Fibroblast of upper back skin (primary cell): ENCODE measurements at places on chromosomes 2 and 18.

- DNase-seq: no peak
Observed at GRCh38 chr2:105746177-105747080, 1.7 kb downstream of the NCK2 start.

GRCh38 chr2:56133441-56133840 is 50.3 kb upstream of the CCDC85A start:
- DNase-seq: no peak

DNA sequence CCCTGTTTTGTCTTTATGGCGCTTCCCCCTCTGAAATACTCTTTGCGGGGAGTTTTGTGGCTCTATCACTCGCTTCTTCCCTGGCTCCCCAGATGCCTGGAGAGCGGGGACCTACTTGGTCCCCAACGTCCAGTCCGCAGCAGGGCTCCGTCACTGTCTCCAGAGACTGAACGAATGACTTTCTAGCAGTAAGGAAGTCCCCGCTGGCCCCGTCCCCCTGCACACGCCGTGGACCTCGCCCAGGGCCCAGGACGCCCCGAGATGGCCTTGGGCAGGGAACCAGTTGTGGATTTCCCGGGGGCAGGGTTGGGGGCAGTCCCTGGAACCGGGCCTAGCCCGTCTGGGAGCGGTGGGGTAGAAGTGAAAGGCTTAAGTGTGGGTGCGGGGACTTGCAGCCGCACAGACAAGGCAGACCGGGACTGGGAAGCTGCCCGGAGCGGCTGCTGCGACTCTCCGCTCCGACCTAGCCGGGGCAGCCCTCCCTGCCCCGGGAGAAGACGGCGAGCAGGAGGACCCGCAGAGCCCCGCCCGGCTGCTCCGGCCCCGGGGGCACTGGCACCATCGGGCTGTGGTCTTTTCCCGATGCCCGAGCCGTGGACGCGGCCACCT is 821 bp upstream of the EPHA4 start:
- peak; percentile 55 for DNase-seq

DNA sequence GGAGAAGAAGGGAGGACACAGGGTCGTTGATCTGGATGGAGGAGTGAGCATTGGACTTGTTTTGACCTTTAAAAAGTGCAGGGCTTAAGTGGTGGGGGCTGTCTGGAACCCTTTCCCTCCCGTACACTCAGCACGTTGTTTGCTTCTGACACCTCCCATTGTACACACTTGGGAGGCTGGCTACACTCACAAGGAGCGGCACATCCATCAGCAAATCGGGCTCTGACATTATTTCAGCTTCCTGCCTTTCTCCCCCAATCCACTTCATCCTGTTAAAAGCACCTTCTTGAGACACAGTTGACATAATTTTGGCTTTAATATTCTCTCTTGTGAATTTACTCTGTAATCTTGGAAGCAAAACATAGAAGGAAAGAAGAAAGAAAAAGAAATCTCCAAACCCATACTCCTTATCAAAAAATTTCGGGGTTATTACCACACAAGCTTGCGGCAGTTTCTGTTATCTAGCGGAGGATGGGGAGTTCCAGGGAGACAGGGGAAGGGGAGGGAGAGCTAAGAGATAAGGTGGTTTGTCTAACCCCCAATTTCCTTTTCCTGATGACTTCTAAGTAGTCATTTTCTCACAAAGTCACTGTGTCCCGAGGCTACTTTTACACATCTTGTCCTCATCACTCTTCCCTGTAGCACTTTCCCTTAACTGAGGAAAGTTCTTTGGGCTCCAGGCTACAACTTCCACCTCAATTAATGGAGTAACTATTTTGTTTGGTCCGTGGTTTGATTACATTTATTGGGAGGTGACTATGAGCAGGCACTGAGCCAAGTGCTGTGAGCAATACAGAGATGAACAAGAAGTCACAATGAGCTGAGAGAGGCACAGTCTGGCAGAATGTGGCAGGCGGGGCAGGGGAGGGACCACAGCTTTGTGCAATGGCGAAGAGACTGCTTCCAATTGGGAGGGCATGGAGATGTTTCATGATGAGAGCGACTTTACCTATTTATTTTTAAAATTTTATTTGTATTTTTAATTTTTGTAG is 240.1 kb upstream of the MEX3C start:
- no peak for DNase-seq

DNA sequence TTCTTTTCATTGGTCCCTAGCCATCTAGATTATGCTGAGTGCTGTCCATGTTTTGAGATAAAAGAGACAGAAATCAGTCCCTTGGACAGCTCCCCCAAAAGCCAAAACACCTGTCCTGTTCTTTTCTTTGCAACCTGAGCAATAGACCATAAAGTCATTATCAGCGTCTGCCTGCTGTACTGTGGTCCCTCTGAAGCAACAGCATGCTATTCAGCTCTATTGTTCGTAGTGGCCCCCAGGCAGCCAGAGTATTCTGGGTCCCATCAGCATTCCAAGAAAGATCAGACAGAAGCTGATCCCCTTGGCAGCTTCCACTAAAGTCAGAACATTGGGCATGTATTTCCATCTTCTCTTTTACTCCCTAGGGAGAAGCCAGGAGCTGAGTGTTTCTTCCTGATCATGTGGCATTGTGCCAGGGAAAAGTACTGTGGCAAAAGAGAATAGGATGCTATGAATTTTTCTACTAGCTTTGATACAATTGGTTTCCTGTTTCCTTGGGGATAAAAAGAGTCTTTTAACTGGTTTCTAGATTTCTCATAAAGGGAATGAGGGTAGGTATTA is 33.6 kb upstream of the ZSWIM2 start:
- DNase-seq: peak; percentile 24

DNA sequence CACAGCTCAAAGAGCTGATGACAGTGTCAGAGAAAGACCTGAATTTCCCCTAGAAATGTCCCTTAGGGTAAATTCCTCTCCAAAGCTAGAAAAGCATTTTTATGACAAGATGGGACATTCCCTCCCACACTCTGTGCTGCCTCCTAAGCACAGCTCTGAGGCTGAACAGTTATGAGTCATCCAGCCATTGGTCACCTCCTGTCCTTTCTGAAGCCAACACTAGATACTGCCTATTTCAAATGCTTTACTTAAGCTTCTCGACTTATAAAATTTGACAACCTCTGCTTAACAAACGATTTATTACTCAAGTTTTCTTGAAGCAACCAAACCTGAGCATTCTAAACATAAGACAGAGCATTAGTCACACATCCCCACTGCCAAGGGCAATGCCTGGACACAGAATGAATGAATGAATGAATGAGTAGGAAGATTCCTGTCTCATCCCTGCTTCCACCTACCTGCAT is 35.4 kb downstream of the B4GALT6 start:
- DNase-seq: peak; percentile 42

- peak; percentile 32 for DNase-seq
Observed at GRCh38 chr2:18799397-18799796, 210.0 kb upstream of the NT5C1B start.

DNA sequence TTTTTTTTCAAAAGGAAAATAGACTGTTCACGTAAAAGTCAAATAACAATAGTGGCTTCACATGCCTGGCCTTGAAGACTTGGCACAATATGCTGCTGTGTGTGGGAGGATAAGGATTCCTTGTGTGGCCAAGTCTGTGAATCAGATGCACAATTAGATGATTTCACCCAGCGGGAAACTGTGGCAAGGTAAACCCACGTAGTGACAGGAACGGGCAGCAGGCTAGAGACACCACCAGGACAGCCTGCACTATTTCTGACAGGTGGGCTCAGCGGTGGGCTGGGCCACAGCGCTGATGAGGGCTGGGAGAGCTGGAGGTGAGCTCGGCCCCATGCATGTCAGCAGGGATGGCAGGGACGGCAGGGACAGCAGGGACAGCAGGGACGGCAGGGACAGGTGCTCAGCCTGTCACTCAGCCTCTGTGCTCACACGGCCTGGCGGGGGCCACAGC is 21.6 kb downstream of the SNORC start:
- DNase-seq: peak; percentile 24

DNA sequence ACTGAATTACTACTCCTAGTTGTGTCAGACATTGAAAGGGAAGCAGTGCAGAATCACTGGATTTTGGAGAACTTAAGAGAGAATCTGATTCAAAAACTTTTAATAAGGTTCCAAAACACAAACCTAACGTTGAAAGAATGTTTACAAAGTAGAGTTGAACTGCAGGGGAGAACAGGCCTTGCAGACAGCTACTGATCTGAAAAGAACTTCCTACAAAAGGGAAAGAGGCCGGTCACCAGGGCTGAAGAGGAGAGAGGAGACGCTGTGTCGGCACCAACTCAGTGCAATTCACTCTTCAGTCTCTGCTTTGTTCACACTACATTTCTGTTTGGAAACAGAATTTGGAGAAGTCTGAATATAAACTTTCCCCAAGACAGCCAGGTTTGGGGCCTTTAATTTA is 124.0 kb downstream of the GAREM1 start:
- DNase-seq: no peak

- peak; percentile 39 for DNase-seq
Observed at GRCh38 chr2:41414486-41415230, 633.2 kb upstream of the PKDCC start.

DNA sequence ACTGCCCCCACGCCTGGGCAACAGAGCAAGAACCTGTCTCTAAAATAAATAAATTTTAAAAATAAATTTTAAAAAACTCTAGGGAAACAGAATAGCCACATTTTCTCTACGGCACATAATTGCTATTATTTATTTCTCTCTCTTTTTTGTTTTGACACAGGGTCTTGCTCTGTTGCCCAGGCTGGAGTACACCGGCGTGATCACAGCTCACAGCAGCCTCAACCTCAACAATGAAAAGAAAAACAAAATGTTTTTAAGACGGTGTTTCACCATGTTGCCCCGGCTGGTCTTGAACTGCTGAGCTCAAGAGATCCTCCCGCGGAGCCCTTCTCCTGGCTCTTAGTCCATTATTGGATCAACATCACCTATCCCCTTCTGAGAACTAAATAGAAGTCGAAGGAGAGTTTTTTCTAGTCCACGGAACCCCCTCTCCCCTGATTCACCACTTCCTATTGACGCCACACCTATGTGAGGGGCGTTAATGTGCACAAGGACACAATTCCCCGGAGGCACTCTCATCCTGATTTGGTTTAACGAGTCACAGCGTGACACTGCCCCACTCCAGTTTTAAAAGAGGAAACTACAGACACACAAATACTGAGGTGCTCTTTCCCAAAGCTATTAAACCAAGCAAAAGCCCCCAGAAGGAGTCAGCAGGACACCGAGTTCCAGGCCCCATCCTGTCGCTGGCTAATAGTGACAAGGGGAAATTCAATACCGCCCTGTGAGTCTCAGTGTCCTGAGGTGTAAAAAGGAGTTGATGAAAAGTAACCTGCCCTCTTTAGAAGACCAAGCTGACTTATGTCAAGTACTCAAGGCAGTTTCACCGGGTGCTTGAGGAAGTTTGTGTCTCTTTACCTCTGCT is 1.1 kb downstream of the NPC1 start:
- DNase-seq: no peak

GRCh38 chr2:25895610-25896009 is 17.3 kb upstream of the ASXL2 start:
- no peak for DNase-seq

DNA sequence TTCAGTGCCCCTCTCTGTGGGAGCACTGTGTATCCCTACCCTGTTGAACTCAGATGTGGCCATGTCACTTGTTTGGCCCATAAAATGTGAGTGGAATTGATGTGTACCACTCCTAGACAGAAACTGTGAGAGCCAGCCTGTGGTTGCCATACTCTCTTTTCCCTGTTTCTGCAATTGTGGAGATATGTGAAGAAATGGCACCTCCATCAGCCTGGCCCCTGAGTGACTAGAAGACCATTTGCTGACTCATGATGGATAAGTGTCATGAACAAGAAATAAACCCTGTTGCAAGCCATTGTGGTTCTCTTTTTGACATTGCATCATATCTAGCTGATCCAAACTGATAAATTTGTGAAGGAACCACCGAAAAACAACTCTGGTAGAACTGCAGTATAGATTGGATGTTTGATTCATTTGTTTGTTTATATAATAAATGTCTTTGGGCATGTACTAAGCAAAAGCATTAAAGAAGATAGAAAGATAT is 214.5 kb upstream of the FBXO11 start:
- DNase-seq: peak; percentile 18

GRCh38 chr2:239313776-239314175 is 87.0 kb downstream of the HDAC4 start:
- DNase-seq: no peak

DNA sequence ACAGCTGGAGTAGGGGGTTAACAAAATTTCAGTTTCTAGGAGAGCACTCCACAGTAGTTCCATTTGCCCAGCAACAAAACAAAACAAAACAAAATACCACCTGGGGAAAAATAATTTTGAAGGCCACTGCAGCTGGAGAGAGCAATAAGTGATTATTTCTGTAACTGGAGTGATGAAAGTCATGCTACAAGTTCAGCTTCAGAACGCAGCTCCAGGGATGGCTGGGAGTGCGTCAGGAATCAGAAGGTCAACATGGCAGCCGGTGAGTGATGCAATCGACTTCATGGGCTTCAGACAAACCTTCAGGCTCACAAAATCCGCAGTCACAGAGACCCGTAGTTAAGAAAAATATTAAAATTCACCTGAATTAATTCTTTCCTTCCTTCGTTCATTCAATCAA is 41.0 kb downstream of the ABHD3 start:
- peak; percentile 2 for DNase-seq

GRCh38 chr2:210660-211059 is 53.2 kb downstream of the SH3YL1 start:
- no peak for DNase-seq

- no peak for DNase-seq
Observed at GRCh38 chr2:200850512-200851256, 13.8 kb downstream of the CLK1 start.

DNA sequence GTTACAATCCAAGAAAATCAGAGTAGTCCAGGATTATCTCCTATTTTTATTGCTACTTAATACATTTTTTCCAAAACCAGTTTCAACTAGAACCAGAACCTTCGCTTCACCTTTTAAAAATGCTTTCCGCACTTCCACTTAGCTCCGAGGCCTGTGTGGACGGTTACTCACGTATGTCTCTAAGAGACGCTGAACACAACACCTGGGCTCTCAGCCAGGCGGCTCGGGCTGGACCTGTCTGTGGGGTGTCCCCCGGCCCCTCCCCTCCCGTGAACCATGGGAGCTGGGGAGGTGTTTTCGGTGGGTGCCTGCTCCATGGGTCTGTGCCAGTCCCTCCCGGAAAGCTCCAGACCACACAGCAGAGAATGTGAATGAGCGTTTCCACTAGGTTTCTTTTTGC is 223.8 kb downstream of the GLI2 start:
- no peak for DNase-seq

DNA sequence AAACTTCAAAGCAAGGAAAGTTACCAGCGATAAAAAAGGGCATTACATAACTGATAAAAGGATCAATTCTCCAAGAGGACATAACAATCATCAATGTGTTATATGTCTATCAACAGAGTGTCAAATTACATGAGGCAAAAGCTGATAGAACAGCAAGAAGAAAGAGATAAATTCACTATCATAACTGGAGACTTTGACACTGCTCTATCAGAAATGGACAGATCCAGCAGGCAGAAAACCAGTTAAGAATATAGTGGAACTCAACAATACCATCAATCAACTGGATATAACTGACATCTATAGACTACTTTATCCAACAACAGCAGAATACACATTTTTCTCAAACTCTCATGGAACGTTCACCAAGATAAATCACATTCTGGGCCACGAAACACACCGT is 65.0 kb downstream of the ROCK2 start:
- no peak for DNase-seq

- DNase-seq: no peak
Observed at GRCh38 chr2:20168048-20168726, 56.7 kb downstream of the SDC1 start.

GRCh38 chr18:13430663-13431062 is 212.1 kb downstream of the LDLRAD4 start:
- no peak for DNase-seq
